ENCODE measurements at places on chromosomes 11 and 22. TPM values are rescaled to one million over a fixed set of nuclear protein-coding genes. Genes with fewer than 3 reads are reported as not detected.

The ZNF280A gene
- total RNA-seq = not detected

The PNPLA3 gene
- 0.15 TPM for total RNA-seq

The FOLR2 gene
- 4.5 TPM for total RNA-seq

The FGF4 gene
- total RNA-seq = not detected

The KCNK4 gene
- not detected for total RNA-seq

The CATSPER1 gene
- total RNA-seq = 0.35 TPM

The NAALAD2 gene
- total RNA-seq = 0.61 TPM

The SMTN gene
- 152 TPM for total RNA-seq

The SPON1 gene
- total RNA-seq = 93.9 TPM

The MEI1 gene
- 1.9 TPM for total RNA-seq

The DSCAML1 gene
- total RNA-seq = 1.2 TPM

The GLYAT gene
- total RNA-seq = not detected

The CNTN5 gene
- not detected for total RNA-seq

The ST14 gene
- 604 TPM for total RNA-seq

The MYOD1 gene
- not detected for total RNA-seq

The ACRV1 gene
- total RNA-seq = not detected

The SMTNL1 gene
- total RNA-seq = not detected

The TSGA10IP gene
- not detected for total RNA-seq

The DDX25 gene
- not detected for total RNA-seq

The SVIP gene
- 20.6 TPM for total RNA-seq

The FAM111B gene
- 27.5 TPM for total RNA-seq

The PTGDR2 gene
- 4.7 TPM for total RNA-seq

The RCOR2 gene
- total RNA-seq = 4.8 TPM

The OVCH2 gene
- not detected for total RNA-seq

The SCGB2A2 gene
- total RNA-seq = not detected

The ESRRA gene
- total RNA-seq = 150 TPM

The HNRNPUL2 gene
- 59.3 TPM for total RNA-seq

The MS4A15 gene
- not detected for total RNA-seq

The SLC22A9 gene
- not detected for total RNA-seq

The RIC3 gene
- total RNA-seq = 2.0 TPM

The ASPHD2 gene
- 3.8 TPM for total RNA-seq

The RFPL1 gene
- not detected for total RNA-seq

The ADAMTS15 gene
- 9.9 TPM for total RNA-seq

The TENM4 gene
- 1.2 TPM for total RNA-seq

The ARHGEF17 gene
- 13.4 TPM for total RNA-seq

The PACSIN2 gene
- 143 TPM for total RNA-seq

The BARX2 gene
- total RNA-seq = 23.9 TPM

The OR10A6 gene
- not detected for total RNA-seq

The BATF2 gene
- total RNA-seq = 14.1 TPM

The CTSF gene
- total RNA-seq = 3.1 TPM

The SERHL2 gene
- total RNA-seq = 1.1 TPM

The ALX4 gene
- total RNA-seq = not detected

The MMP8 gene
- not detected for total RNA-seq

The SAA2 gene
- total RNA-seq = 14.2 TPM

The APOA4 gene
- total RNA-seq = not detected

The SLC16A8 gene
- total RNA-seq = 0.27 TPM

The AQP11 gene
- total RNA-seq = 4.3 TPM

The PPME1 gene
- total RNA-seq = 44.1 TPM

The DEFB131B gene
- not detected for total RNA-seq
